ENCODE measurements at places on chromosomes 2 and 18.

DNA sequence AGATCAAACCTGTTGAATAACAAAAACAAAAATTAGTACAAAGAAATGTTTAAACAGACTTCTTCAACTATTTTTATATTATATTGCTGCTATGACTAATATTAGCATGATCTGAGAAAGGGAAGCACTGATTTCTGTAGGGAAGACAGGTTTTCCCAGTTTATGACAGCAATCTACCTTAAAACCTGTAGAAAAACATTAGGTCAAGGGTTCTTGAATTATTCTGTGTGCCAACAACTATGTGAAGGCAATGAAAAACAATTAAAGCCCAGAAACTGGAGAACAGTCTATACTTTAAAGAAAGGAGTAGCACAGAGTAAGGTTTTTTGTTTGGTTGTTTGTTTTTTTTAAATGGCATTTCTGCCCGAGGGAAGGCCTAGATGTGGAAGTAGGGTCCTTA lies 23.3 kb downstream of the PUM2 start:
- no peak for DNase-seq

- DNase-seq = no peak
Measured at GRCh38 chr2:3280683-3281520, 96.7 kb downstream of the EIPR1 start.

GRCh38 chr18:10454681-10455557 lies 484 bp downstream of the APCDD1 start:
- DNase-seq = no peak

DNA sequence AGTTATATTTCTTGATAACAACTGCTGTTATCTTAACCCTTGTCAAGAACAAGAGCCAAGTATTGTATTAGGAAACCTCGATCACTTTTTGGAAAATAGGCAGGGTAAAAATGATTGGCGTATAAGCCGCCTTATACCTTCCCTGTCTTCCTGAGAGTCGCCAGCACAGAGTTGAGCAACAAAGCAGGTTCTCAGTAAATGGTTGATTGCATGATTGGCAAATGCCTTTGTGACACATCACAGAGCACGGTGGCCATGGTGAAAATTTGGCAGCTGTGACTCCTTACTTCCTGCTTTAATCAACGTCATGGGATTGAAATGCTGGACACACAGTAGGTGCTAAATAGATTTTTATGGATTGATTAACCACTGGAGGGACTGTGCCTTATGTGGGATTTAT lies 3.9 kb upstream of the KLHL29 start:
- DNase-seq = no peak

DNA sequence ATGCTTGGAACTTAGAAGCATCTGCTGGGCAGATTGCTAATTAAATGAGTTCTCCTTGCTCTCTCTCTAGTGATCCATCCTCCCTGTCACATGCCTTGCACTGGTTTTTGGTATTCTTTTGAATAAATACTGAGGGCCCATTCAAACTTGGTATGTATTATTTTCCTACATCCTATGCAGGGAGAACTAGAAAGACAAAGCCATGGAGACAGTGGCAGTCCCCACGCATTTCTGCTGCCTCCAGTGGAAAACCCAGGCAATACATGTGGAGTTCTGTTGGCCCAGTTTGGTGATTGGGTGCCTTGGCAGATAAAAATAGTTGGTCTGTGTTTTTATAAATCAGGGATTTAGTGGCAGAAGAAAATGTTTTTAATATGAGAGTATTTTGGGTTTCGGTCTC lies 68.7 kb downstream of the DIS3L2 start:
- DNase-seq = no peak

GRCh38 chr2:229081411-229081810 lies 189.7 kb downstream of the PID1 start:
- no peak for DNase-seq

DNA sequence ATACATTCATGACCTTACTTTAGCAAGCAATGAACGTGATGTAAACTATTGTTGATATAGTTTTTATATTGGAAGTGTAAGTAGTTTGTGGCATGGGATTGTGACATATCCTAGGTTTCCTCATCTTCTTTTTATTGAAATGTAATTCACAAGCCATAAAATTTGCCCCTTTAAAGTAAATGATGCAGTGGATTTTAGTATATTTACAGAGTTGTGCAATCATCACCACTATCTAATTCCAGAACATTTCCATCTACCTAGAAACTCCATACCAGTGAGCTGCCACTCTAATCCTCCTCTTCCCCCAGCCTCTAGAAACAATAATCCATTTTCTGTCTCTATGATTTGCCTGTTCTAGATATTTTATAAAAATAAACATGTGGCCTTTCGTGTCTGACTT lies 10.7 kb upstream of the CASP10 start:
- no peak for DNase-seq

DNA sequence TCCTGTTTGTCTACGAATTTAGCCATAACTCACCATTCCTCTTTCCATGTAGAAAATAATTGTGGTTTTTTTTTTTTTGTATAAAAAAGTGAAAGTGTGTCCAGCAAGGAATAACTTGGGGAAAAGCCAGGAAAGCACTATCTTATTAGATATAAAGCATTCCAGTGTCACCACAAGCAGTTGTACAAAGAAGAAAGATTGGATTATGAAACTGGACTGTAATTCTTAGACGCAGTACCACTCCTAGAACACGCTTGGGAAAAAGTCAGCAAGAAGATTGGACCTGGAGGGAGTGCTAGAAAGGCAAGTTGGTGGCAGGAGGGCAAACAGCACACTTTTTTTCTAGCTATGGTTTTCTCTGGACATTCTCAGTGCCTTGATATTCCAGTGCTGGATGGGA lies 186.7 kb downstream of the PARD3B start:
- DNase-seq = no peak

GRCh38 chr2:240269380-240269779 lies 128.9 kb upstream of the OTOS start:
- no peak for DNase-seq

GRCh38 chr18:41121116-41121826 lies 833.8 kb upstream of the PIK3C3 start:
- DNase-seq = no peak

DNA sequence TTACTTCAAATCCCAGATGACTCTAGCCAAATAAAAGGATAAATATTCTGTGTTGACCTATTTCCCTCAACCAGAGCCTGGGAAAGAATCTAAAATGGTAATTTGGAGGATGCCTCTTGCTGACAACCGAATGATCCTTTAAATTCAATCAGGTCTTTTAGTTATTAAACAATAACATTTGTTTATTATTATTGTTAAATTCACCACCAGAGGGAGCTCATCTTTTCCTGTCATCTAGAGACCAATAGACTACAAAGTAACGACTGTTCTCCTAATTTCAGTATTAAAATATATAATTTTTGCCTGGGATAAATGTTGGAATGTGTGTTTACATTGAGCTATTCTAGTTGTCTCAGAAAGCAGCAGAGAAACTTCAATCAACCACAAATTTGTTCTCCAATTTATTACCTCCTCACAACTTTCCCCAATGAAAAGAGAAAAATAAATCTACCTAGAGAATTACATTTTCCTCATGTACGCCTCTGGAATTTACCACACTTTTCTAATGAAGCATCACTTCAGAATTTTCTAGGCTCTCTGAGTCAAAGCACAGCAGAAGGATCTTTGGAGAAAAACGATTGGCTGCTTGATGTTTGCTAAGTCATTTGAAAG lies 142.7 kb downstream of the SCG2 start:
- DNase-seq = no peak

- DNase-seq = no peak
Measured at GRCh38 chr18:64872710-64873458, 724.0 kb upstream of the LINC00305 start.

GRCh38 chr18:23136326-23137096 lies 1.2 kb downstream of the CABLES1 start:
- DNase-seq = no peak

DNA sequence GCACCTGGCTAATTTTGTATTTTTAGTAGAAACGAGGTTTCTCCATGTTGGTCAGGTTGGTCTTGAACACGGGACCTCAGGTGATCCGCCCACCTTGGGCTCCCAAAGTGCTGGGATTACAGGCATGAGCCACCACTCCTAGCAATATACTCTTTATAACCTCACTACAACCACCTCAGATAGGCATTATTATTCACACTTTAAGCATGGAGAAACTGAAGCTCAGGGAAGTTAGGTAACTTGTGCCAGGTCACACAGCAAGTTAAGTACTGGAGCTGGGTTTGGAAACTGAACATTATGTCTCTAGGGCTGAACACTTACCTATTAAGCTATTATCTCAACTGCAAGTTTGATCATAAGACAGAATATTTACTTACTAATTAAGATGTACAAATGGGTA lies 42.6 kb upstream of the ACTR2 start:
- no peak for DNase-seq

- no peak for DNase-seq
Measured at GRCh38 chr18:75122334-75122958, 86.5 kb downstream of the PTGR3 start.

DNA sequence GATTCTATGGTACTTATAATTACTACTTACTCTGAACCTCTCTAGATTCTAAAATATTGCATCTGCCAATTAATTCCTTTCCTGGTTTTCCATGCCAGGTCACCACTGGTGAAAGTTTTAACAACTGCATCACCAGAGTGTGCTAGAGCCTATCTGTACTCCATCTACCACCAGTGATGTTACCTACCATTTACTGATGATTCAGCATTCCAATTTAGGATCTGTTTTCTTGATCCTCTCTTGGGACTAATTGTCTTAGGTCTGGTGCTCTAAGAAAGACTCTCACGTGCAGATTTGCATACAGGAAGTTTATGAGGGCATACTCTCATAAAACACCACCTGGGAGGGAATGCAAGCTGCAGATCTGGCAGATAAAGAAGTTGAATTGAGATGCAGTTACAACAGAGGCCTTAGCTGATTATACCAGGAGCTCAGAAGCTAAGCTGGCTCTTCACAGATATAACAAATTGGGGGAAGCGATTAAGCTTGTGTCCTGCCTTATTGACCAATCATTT lies 347.6 kb upstream of the VRK2 start:
- no peak for DNase-seq

GRCh38 chr2:6231166-6231565 lies 539.0 kb downstream of the SOX11 start:
- no peak for DNase-seq

DNA sequence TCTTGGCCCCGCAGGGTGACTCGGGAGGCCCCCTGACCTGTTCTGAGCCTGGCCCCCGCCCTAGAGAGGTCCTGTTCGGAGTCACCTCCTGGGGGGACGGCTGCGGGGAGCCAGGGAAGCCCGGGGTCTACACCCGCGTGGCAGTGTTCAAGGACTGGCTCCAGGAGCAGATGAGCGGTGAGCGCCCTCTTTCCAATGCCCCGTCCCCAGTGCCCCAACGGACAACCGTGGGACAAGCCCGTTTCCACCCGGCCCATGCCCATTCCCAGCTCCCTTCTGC lies 2.6 kb upstream of the CHRND start:
- DNase-seq = no peak

DNA sequence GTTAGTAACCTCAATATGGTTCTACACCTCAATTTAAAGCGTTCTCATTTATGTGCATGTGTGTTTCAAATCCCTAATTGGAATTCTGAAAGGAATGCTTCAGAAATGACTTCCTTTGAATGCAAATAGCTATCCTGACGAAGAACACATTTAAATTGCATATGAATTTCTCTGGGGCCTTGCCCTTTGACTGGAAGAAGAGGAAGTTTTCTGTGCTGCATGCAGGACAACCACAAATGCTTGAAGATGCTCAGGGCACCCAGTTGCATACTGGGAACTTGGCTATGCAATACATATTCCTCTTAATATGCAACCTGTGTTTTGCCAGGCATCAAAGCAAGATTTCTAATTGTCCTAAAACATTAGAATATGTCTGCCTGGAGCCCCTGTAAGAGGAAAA lies 55.3 kb downstream of the TMEM178A start:
- DNase-seq = no peak

GRCh38 chr2:37326285-37326684 lies 1.7 kb upstream of the PRKD3 start:
- no peak for DNase-seq

DNA sequence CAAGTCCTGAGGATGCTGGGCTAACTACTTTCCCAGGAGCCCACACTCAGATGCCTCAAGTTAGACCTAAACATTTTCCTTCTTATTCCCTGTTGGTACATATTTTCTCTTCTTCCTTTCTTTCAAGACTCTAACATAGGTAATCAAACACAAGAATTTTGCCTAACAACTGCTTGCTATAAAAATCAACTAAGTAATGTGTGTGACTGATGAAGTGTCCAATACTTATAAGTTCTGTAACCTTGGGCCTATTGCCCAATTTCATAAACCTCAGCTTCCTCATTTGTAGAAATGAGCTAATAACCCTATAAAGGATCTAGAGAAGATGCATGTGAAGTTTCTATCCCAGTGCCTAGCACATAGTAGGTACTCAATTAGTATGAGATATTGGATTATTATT lies 31.6 kb upstream of the PIK3C3 start:
- DNase-seq = no peak

DNA sequence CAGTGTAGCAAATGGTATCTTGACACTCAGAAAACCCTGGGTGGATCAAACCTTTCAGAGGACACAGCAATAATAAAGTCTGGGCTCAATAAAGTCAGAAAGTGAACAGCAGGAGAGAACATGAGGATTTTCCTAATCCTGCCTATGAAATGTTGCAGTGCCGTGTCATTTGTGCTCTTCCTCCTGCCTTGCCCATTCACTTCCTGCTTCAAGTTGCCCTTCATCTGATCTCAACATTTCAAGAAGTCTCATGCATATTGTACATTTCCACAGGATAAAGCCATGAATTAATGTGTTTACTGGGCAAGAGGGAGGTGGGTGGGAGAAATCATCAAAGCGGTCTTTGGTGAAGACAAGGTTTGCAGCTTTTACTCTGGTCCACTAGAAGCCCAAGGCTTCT lies 51.1 kb upstream of the STPG4 start:
- DNase-seq = no peak

- DNase-seq = no peak
Measured at GRCh38 chr2:73970850-73971471, 13.7 kb upstream of the TET3 start.

DNA sequence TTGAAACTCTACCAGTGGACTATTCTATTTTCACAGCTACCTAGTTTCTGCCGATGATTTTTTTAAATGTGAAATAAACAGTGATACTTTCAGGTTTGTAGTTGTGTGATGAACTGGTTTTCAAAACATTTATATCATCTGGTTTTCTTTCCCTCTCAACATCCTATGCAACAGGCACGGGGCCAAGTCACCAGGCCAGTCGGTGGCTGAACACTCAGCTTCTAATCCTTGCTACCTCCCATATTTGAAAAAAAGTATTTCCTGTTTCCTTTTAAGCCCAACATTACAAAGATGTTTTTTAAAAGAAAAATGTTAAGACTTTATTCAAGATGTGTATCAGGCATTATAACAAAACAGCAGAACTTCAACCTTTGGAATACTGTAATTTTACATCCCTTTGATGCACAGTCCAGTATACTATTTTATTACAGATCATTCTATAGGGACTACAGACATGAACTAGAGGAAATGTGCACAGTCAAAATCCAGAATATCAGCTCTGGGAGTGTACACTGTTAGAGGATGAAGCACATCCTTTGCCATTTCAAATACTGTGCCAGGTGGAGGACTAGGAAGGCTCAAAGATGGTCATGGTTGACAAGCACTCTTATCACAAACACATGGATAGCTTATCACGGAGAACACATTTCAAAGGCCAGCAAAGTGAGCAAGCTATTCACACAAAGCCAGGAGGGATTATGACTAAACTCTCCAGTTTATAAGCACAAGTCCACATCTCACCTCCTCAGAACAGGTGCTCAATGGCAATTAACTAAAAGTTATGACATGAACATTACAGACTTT lies 14.6 kb downstream of the MRPL35 start:
- no peak for DNase-seq

- DNase-seq = no peak
Measured at GRCh38 chr2:157438863-157439823, 4.7 kb downstream of the CYTIP start.

All from stimulated activated CD8-positive, alpha-beta memory T cell treated with anti-CD3 and anti-CD28 coated beads, Interleukin-15, amount 100 ng/mL, for 24 hours (primary cell).